ENCODE measurements at places on chromosomes 1 and 21. TPM values are rescaled to one million over a fixed set of nuclear protein-coding genes. Genes with fewer than 3 reads are reported as not detected.

GRCh38 chr1:166933633-166934032 lies 41.7 kb downstream of the ILDR2 start:
- DNase-seq: no peak

GRCh38 chr1:246350745-246351144 lies 156.3 kb downstream of the SMYD3 start:
- DNase-seq: no peak

GRCh38 chr1:101632548-101633272 lies 364.0 kb downstream of the OLFM3 start:
- no peak for DNase-seq

- no peak for DNase-seq
Observed at GRCh38 chr1:65625528-65625927, 167.2 kb upstream of the PDE4B start.

DNA sequence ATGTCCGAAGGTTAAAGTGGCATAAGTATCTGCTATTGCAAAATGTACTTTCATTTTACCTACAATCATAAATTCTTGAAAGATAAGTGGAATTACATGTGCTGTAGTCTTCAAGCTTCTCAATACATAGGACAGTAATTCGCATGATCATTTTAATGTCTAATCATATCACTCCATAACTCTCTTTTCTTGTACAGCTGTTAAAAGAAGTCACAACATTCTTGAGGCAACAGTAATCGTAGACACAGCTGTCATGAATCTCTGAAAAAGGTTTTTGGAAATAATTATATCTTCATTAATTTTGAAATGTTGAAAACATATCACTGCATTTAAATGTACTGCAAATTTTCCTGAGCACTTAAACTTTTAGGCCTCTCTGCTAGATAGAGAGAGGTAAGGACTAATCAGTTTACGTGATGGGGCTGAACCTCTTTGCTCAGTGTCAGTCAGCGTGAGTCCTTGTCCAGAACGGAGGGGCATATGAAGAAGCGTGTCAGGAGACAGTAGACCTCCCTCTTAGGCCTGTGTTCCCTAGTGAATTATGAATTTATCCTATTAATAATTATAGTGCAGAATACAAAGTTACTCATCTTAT lies 133.4 kb downstream of the NEK7 start:
- no peak for DNase-seq

GRCh38 chr1:13753636-13754402 lies 53.8 kb downstream of the PRDM2 start:
- no peak for DNase-seq

DNA sequence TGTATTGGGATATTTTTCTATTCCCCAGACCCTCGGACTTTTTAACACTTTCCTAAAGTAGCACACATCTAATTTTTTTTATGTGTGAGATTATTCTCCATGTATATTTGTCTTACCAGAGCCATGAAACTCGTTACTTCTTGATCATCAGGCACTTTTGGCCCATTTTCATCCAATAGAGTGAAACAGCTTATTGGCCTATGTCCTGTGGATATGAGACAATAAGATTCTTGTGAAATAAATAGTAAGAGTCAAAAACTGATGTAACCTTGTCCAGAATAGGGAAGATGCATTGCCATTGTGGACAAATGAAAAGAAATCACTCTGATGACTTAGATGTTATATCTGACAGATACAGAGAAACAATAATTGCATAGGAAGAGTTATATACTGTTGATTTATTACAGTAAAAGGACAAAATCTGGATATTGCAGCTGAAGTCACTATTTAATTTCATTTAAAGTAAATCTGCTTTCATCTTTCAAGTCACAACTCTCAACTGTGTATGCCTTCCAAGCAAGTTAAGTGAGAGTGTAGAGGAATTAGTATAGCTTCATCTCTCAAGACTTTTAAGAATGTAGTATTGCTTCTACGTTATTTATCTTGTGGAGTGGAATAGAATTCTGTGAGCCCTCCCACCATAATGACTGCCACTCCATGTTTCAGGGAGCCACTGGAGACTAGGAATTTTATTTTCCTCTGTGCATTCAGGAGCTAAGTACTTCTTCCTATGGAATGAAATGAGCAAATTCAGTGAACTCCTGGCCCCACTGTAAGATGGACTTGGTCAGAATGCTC lies 86.9 kb downstream of the ADAMTS1 start:
- DNase-seq: no peak

GRCh38 chr1:92485381-92486250 lies 1.1 kb downstream of the GFI1 start:
- DNase-seq: peak; percentile 48

GRCh38 chr21:38626306-38626705 lies 128.0 kb upstream of the ERG start:
- DNase-seq: no peak

GRCh38 chr1:205013683-205014367 lies 29.2 kb upstream of the CNTN2 start:
- DNase-seq: peak; percentile 39

DNA sequence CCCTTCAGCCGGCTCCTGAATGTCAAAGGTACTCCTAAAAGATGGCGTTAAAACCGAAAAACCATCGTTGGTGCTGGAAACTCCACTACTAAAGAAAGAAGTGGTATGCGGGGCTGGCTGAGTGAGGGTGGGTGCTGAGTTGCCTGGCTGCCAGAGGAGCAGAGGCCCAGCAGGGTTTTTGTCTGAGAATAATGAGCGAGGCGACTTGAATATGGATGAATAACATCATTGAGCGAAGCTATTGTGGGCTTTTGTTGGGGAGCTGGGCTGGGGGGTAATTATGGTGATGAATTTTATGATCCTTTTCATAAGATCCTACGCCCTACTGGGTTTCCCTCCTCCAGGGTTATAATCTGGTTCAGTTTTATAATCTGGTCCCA lies 2.0 kb downstream of the PDPN start:
- DNase-seq: no peak

- DNase-seq: no peak
Observed at GRCh38 chr1:176779992-176780328, 317.0 kb downstream of the PAPPA2 start.

GRCh38 chr1:22326931-22327330 lies 124.7 kb upstream of the ZBTB40 start:
- DNase-seq: no peak

DNA sequence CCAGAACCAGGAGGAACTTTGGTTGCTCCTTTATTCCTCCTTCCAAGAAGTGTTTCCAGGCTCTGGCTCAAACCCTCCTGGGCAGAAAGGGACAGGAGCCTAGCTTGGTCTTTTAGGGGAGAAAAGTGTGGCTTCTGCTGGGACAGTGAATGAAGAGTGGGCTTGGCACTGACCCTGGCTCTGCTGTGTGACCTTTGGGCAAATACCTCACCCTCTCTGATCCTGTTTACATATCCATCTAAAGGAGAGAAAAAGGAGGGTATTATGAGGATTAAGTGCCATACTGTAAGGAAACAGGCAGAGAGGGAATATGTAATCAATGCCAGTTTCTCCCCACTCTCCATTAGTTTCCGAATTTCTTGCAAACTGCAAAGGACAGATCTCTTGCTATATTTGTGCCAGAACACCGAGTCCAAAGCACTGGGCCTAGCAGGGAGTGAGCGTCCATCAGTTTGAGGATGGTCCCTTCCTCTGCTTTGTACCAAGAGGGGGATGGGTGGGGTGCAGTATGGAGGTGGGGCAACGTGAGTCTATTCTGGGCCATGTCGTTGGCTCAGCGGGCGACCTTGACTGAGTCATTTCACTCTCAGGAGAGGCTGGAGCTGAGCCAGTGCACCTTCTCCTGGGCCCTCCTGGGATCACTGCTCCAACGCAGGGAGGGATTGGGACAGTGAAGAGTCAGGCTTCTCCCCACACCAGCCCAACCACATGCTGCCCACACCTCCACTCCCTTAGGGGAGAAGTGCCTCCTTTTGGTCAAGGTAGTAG lies 38.4 kb downstream of the IGSF21 start:
- no peak for DNase-seq

DNA sequence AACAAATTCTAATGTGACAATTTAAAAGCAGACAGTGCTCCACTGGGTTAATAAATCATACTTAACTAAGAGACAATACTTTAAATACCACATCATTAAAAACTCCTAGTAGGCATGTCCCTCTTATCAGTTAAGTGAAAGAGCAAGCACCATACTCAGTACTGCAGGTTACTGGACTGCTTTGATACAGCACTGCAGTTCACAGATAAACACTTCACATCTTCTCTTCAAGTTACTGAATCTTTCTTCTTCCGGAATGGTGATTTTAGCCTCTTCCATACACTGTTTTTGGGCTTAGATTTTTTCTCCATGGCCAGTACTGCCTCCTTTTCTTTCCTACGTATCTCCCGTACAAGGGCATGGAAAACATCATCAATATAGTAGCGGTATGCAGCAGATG lies 11.0 kb downstream of the RIT1 start:
- DNase-seq: no peak

DNA sequence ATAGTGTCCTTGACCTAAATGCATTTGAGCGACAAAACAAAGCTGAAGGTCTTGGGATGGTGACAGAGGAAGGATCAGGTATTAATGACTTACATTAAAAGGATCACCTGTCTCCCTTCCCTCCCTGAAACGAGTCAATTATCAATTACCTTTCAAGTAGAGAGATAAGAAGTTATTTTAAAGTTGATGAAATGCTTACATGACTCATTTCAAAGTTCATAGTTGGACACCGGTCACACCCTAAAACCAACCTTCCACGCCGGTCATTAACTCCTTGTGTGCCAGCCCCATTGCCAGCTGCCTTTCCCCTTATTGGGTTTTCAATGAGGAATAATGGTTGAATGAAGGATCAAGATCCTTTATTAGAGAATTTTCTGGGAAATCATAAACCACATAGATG lies 129.8 kb downstream of the ZP4 start:
- no peak for DNase-seq

- no peak for DNase-seq
Observed at GRCh38 chr21:27741736-27742135, 774.8 kb upstream of the ADAMTS5 start.

GRCh38 chr21:42027822-42028765 lies 17.9 kb upstream of the ZBTB21 start:
- no peak for DNase-seq

- peak; percentile 83 for DNase-seq
Observed at GRCh38 chr1:8040586-8040985, 14.5 kb upstream of the ERRFI1 start.

DNA sequence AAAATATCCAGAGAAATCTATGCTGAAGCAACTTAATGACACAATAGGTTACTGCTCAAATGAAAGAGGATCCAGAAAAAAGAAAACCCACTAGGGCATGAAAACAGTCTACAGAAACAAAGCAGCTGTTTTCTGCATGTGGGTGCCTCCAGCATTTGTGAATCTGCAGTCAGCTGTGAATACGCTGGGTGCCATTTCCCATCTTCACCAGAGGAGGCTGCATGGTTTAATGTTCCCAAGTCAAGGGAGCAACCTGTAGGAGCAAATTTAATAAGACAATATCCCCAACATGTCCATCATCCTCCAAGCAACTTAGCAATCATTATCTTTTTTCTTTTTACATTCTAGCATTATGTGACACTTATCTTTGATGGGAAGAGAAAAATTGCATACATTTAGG lies 396.6 kb downstream of the BRINP2 start:
- DNase-seq: no peak

- DNase-seq: no peak
Observed at GRCh38 chr1:216958569-216958968, 235.3 kb upstream of the ESRRG start.

- no peak for DNase-seq
Observed at GRCh38 chr1:204313675-204314074, 46.1 kb downstream of the PLEKHA6 start.

DNA sequence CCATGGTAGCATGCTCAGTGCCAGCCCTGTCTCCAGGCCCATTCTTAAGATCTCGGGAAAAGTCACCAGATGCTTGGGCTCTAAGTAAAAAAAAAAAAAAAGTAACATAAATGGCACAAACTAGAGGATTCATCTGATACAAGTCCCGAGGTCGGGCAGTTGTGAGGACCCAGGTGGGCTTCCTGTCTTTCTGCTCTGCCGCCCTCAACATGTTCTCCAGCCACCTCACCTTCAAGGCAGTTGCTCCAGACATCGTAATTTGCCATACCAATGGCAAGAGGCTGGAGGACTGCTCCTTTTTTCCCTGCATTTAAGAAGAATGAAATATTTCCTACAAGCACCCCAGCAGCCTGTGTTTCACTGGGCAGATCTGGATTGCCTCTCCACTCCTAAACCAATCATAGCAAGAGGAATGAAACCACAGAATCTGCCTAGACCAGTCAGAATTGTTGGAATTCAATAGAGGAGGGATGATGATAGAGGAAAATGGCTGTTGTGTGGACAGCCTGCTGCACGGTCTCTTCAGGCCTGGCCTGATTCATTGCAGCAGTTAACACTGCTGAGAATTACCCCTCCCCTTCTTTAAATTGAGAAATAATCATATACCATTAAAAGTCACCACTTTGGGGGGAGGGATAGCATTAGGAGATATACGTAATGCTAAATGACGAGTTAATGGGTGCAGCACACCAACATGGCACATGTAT lies 5.4 kb downstream of the HMGN2 start:
- DNase-seq: no peak

- DNase-seq: peak; percentile 23
Observed at GRCh38 chr1:67166196-67166595, at the start of gene IL23R. Gene IL23R, plus strand, starts transcription at chr1:67166454. Its CDS starts 1,667 bp downstream, at chr1:67168121.

GRCh38 chr1:223006371-223006770 lies 136.7 kb downstream of the TLR5 start:
- DNase-seq: no peak

DNA sequence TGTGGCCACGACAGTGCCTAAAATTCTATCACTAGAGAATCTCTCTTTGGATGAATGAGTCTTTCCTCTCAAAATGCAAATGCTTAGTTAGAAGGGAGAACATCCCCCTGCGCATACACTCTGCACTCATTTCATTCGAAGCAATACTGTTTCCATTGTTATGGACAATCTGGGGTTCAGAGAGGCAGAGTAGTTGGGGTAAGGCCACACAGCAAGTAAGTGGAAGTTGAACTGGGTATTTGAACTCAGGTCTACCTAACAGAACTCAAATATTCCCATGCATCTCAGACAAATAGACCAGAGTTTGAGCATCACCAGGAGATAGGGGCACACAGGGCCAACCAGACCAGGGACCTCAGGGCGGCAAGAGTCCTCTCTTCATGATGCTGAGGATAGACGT lies 25.5 kb downstream of the RAP1GAP start:
- DNase-seq: no peak

The FAM110D gene
- total RNA-seq: 5.3 TPM

The ERICH3 gene
- total RNA-seq: not detected

The PRAMEF8 gene
- not detected for total RNA-seq

The MRPL9 gene
- total RNA-seq: 39.1 TPM

The TFF2 gene
- total RNA-seq: not detected

The MIXL1 gene
- not detected for total RNA-seq

The PDPN gene
- total RNA-seq: 25.8 TPM

The RIMS3 gene
- 2.9 TPM for total RNA-seq

The AGBL4 gene
- total RNA-seq: 2.5 TPM

The LINGO4 gene
- total RNA-seq: not detected

The PGLYRP4 gene
- not detected for total RNA-seq

The FMOD gene
- total RNA-seq: 33.3 TPM

The LCA5L gene
- 0.82 TPM for total RNA-seq

The TRAF5 gene
- total RNA-seq: 5.3 TPM

The SYCP1 gene
- 0.10 TPM for total RNA-seq

The RHD gene
- total RNA-seq: not detected

Measured in left cardiac atrium (tissue), 4 donors.